ENCODE measurements at places on chromosomes 5 and 9.
A peak's percentile ranks its signal among the peaks of the same experiment; 100 is the strongest.

DNA sequence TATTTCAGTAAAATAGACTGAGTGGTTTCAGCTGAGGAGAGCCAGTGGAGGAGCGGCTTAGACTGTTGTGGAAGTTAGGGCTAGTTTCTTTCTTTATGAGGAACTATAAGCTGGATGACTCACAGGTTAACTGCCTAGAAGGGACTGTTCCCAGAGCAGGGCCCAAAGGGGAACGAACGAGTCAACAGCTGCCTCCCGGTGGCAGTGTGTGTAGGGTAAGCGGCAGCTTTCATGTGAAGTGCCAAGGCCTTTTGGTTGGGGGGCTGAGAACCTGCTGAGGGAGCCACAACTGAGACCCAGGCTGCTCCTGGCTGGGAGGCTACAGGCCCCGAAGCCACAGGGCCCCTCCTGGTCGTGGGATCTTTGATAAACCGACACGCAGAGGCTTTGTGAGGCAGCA lies 7.0 kb downstream of the SQSTM1 start:
- DNase-seq: no peak

- no peak for DNase-seq
Observed at GRCh38 chr5:154355129-154355611, 90.6 kb upstream of the SAP30L start.

DNA sequence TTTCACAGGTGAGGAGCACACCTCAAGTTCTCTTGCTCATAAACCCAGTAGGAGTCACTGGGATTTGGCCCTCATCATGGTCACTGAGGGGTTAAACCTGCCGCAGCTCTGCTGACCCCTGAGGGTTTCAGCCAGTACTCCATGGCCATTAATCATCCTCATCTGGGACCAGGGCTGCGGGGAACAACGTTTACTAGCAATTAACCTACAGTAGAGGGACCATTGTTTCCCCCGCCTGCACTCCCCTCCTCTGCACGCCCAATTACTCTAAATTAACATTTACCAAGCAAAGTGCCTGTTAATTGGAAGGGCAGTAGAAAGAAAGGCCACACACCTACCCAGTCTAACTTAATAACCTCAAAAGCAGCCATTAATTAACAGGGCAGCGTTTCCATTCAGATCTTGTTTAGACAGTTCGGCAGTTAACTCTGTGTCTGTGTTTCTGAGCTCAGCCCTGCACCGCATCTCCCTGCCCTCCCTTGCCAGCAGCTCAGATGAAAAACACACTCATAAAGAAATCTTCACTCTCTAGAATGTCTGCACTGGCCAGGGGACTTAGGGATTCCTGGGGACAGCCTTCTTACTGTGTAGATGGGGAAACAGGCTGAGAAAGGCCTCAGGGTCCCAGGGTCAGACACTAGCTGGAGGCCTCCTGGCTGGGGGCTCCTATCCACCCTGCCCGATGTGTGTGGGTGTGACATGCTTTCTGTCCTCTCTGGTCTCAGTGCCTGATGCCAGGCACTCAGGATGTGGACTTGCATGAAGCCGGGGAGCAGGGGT lies 51.6 kb downstream of the ALG2 start:
- no peak for DNase-seq

GRCh38 chr9:105658351-105658750 lies 3.9 kb upstream of the TAL2 start:
- no peak for DNase-seq

- DNase-seq: no peak
Observed at GRCh38 chr5:179405426-179406030, 60.3 kb upstream of the ADAMTS2 start.

- DNase-seq: no peak
Observed at GRCh38 chr9:114149765-114150340, 5.5 kb upstream of the COL27A1 start.

DNA sequence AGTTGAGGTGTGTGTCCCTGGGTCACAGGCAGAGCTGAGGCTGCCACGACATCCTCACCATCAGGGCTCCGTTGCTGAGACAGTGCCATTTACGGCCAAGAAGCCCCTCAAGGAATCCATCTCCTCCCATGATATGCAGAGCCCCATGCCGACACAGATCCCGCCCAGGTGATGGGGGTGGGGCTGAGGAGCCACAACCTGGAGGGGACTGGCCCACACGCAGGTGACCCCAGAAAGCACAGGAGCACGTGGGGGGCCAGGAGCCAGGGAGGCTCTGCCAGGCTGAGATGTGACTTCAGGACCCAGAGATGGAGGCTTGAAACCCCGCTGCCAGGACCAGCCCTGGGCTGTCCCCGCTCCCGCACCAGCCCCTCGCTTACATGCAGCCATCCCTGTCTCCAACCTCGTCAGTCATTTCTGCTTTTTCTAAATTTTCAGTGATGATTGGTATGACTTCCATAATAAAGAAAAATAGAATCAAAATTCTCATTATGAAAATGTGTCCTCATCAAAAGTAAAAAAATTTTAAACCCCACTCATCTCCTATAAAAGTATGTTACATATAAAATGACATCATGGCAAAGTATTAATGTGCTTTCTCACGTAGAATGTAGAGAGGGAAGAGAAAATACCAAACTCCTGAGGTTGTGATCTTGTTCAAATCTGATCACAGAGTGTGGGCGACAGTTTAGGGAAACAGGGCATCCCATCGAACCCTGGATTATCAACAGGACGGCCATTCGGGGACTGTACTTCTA lies 98.0 kb upstream of the SARDH start:
- no peak for DNase-seq

DNA sequence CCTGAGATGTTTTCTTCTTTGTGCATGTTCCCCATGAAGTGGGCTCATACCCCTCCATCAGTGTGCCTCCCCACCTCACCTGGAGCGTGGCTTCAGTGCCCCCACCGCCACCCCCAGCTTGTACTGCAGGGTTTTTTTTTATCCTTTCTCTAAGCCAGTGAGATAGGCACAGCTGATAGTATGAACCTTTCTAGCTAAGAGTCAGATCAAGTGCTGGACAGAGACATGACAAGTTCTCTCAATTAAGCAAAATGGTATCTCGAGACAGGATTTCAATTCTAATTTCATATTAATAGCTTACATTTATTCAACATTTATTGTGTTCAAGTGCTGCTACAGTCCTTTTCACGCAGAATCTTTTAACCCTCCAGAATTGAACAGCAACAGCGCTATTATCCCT lies 55.7 kb downstream of the NDFIP1 start:
- no peak for DNase-seq

- no peak for DNase-seq
Observed at GRCh38 chr5:127517110-127517479, 345 bp upstream of the PRRC1 start.

GRCh38 chr9:129141066-129142041 lies 30.1 kb downstream of the PTPA start:
- peak; percentile 66 for DNase-seq

- DNase-seq: no peak
Observed at GRCh38 chr5:76790632-76791290, 28.1 kb upstream of the F2RL1 start.

- no peak for DNase-seq
Observed at GRCh38 chr9:89975630-89976029, 370.8 kb downstream of the GADD45G start.

DNA sequence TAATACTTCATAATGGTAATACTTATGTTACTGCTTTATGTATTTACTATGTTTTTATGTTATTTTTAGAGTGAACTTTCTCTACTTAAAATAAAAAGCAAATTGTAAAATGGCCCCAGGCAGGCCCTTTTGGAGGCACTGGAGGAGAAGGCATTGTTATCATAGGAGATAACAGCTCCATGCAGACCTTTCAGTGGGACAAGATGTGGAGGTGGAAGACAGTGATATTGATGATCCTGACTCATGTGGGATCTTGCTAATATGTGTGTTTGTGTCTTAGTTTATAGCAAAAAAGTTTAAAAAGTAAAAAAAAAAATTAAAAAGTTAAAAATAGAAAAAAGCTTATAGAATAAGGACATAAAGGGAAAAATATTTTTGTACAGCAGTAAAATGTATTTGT lies 74.5 kb downstream of the IQGAP2 start:
- no peak for DNase-seq

DNA sequence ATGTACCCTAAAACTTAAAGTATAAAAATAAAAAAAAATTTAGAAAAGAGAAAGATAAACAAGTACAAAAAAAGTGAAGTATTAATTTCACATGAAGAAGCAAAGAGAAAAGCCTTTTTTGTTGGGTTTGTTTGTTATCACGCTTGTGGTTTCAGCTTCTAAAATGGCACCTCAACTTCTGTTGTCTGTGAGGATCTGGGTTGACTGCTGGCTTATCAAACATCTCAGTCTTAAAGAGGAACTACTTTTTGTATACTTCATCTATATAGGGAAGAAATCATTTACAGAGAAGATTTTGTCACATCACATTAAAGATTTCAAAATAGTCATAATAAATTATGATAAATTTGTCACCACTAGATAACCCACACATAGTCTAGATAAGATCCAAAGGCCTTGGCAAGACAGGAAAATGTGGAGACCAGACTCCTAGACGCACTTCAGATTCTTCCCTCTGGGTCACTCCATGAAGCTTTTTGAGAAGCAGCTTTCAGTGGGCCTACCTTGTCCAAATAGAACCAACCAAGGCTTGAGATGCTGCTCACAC lies 8.8 kb upstream of the ADGRV1 start:
- no peak for DNase-seq
